ENCODE measurements at places on chromosomes 4 and X.

GRCh38 chr4:1910643-1911042, 39.5 kb downstream of the NSD2 start:
- DNase-seq: peak; percentile 13

- no peak for DNase-seq
Observed at GRCh38 chrX:4550018-4550417, 836.6 kb upstream of the PRKX start.

GRCh38 chr4:16597443-16597842, 301.0 kb downstream of the LDB2 start:
- DNase-seq: no peak

GRCh38 chrX:143466130-143466529, 51.1 kb downstream of the SPANXN3 start:
- no peak for DNase-seq

DNA sequence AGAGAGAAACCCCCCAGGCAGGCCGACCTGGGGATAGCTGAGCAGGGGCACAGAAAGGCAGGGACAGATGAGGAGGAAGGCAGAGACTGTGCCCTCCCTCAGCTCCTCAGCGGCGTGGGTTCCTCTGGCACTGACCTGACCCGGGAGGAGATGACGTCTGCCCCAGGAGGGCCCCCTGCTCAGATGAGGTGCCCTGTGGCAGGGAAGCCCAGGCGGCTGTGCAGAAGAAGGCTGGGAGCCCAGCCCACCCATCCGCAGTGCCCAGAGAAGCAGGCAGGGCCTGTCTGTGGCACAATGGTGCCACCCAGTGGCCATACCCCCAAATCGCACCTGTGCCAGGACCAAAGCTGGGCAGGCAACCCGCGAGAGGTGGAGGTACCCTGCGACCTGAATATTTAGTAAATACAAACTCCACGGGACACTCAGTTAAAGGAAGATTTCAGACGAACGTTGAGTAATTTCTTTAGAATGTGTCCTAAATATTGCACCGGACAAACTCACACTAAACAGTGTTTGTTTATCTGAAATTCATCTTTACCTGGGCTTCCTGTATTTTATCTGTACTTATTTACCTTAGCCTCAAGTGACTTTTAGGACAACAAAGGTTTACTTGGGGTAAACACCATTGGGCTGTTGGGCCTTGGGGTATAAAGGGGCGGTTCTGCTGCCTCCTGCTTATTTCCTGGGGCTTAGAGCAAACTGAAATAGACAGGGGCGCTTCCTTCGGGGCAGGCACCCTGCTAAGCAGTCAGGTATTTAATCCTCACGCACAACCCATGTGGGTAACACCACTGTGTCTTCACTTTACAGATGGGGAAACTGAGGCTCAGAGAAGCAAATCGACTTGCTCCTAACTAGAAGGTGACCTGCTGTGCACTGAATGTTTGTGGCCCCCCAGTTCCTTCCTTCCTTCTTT, 46.5 kb upstream of the HMX1 start:
- peak; percentile 17 for DNase-seq

DNA sequence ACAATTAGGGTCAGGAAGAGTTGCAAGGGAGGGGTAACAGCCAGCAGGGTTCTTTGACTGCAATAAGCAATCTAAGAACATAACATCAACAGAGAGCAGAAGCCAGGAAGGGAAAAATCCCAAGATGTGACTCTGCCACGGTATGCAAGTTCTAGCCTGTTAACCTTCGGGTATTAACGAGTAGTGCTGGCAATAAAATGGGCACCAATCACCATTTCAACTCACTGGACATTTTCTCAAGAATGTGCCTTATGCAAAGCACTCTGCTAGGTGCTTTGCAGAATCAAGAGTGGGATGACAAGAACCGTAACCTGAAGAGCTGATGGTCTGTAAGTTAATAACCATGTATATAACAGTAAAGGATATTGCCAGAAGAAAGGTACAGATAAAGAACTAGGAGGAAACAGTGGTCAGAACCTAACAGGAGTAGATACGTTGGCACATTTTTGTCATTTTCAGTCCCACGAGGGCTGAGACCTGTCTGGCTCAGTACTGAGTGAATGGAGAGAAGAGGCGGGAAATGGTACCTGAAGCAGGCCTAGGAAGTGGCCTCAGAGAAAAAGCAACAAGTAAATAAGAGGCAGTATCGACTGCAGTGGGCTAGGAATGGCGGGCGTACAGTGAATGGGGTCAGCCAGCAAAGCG, 2.7 kb downstream of the ELOVL6 start:
- no peak for DNase-seq

DNA sequence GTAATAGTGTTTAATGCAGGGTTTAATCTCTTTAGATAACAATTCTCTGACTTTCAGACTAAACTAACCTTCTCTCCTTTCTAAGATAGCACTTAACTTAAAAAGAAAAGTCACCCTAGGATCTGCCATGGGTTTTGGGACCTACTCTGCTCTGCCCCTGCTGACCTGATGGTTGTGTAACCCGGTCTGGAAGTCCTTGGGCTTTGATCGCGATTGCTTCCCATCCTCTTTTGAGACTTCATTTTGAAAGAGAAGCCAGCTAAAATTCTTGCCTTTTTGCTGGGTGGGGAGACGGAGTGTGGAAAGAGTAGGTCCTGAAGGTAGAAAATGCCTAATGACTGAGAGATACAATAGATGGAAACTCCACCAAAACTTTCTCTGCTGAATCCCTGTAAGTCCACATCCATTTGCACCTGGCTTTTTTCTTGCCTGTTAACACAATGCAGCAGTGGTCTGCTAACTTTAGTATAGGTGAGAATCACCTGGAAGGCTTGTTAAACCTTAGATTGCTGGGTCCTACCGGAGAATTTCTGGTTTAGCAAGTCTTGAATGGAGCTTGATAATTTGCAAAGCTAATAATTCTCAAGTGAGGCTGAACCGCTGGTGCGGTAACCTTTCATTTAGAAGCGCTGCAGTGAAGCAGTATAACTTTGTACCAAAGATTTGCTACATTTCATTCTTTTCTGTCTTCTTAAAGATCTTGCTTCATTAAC, 45.6 kb upstream of the CCSER1 start:
- DNase-seq: no peak

- no peak for DNase-seq
Observed at GRCh38 chr4:129144755-129145206, 48.8 kb downstream of the C4orf33 start.

DNA sequence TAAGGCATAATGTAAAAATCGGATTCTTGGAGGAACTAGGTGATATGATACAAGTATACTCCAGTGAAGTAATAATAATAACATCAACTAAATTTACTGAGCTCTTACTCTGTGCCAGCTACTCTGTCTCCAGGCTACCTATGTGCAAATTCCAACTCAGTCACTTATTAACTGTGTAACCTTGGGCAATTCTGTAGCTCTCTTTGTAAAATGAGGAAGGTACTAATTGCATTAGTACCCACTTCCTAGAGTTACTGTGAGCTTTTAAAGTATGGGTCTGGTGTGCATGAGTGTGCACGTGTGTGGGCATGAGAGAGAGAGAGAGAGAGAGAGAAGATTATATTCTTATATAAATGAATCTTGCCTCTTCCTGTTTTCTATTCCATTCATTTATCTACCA, 169.9 kb downstream of the KCNIP4 start:
- no peak for DNase-seq

GRCh38 chr4:8910100-8910821, 38.6 kb upstream of the HMX1 start:
- DNase-seq: no peak

DNA sequence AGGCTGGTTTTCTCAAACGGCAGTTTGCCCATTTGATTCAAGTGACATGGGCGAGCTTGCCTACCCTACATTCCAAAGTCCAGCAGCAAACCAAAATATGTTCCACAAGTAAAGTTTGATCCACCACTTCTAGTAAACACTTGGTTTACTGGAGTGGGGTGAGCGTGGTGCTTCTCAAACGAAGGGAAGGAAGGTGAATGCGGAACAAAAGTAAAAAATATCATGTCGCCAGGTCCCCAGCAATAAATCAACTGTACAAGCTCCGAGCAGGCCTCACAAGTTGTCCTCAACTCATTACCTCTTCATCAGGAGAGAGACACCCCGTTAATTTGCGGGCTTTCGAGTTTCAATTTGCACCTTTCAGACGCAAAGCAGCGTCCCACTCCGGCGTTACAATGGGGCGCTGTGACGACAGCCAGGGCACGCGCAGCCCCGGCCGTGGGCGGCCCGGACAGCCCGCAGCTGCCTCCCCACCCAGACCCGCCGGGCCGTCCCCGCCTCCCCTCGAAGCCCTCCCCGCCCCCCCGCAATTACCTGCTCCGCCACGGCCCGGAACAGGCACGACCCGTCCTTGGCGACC, 1.0 kb downstream of the OTUD4 start:
- DNase-seq: peak; percentile 27

DNA sequence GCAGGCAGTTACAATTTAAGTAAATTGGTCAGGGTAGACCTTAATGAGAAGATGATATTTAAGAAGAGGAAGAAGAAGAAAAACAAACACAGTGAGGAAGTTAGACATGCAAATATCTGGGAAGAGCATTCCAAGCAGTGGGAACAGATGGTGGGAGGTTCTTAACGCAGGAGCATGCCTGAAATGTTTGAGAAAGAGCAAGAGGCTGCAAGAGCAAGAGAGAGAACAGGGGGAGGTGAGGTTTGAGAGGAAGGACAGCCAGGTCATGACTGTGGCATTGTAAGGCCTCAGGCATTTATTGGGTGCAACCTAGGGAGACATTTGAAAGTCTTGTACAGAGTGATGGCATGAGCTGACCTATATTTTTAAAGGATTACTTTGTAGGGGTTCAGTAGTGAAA, 136.0 kb downstream of the UGT8 start:
- DNase-seq: no peak

GRCh38 chr4:87908336-87908735, 67.2 kb upstream of the SPP1 start:
- no peak for DNase-seq

GRCh38 chrX:20527558-20528011, 260.9 kb upstream of the RPS6KA3 start:
- DNase-seq: no peak

DNA sequence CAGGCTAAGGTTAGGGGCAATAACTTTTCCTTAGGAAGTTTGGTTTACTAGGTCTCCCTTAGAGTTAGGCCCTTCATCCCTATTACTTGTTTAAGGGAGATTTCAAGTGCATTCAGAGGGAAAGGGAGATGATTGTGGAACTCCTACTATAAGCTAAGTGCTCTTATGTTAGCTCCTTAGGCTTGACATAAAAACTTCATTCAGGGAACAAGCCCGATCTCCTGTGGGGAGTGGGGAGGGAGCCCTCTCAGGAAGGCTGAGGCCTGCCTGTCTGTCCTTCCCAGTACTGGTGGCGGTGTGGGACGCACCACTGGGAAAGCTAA, 8.0 kb downstream of the KLF3 start:
- DNase-seq: no peak

GRCh38 chr4:40719008-40719623, 30.6 kb upstream of the NSUN7 start:
- no peak for DNase-seq

GRCh38 chrX:65985922-65986588, 53.8 kb downstream of the VSIG4 start:
- peak; percentile 8 for DNase-seq

DNA sequence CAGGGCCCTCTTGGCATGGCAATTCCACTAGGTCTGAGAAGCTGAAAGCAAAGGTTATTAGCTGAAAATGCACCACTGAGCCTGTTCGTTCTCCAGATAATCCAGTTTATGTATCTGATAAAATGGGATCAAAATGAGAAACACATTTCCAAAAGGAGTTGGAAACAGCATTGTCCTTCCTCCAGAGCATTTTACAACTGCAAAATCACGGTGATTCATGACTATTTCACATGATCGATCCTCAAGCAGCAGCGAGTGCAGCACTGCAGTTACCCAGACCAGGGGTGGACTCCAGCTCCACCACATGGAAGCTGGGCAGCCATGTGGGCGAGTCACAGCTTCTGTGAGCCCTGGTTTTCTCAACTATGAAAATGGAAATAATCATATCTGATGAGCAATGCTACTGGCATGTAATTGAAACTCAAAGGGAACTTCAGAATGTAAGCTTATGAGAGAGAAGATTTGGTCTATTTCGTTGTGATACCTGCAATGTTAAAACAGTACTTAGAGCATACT, 78.7 kb upstream of the MSX1 start:
- DNase-seq: no peak

DNA sequence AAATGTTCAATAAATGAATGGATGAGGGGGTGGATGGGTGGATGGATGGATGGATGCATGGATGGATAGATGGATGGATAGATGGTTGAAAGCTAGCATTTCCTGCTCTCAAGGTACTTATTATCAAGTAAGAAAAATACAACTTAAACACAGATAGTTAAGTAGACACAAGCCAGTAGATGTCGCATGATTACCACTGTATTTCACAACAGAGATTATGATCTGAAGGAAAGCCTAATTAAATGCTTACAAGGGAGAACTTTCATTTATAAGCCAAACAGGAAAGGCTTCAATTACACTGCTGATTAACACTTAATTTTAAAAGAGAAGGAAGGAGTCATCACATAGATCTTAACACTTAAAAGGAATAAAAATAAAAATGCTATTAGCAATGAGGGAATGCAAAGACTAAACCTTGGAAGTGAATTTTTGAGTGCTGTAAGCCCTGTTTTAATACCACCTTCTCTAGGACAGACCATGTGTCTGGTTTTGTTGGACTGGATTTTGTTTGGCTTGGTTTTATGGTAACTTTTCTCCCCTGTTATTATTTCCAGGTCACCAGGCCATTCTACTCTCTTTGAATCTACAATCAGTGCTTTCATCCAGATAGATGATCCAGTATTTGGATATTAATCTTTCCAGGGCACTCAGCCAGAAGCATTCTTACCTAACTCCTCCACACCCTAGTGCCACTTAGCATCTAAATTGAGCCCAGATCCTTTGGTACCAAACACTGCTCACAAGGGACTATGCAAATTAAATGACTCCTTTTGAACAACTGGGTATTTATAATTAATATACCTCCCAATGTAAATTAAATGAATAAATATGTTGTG, 75.5 kb upstream of the SLC39A8 start:
- no peak for DNase-seq

- no peak for DNase-seq
Observed at GRCh38 chrX:144327495-144327894, 443.6 kb downstream of the UBE2NL start.

Data from stimulated activated CD4-positive, alpha-beta T cell treated with anti-CD3 and anti-CD28 coated beads, Interleukin-1b, Interleukin-23, amount 100 ng/mL, for 1 hour (primary cell).